Left lung (tissue), 14 donors: ENCODE measurements at places on chromosomes 12 and 14.

DNA sequence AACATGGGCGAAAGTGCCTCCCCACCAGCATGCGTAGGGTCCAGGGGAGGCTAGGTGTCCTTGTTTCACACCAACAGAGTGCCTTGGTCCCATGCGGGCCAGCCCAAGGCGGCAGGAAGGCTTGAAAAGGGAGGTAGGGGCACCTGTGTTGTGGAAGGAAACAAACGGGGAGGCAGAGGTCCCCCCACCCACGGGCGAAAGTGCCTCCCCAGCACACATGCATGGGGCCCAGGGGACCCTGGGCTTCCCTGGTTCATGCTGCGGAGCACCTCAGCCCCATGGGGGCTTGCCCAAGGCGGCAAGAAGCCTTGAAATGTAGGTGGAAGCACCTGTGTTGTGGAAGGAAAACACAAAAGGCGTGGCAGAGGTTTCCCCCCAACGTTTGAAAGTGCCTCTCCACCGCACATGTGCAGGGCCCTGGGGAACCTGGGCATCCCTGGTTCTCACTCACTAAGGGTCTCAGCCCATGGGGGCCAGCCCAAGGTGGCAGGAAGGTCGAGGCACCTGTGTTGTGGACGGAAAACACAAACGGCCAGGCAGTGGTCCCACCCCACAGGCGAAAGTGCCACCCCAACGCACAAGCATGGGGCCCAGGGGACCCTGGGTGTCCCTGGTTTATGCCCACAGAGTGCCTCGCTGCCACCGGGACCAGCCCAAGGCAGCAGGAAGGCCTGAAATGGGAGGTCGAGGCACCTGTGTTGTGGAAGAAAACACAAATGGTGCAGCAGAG, 374.7 kb downstream of the ALG10 start:
- peak; percentile 58 for DNase-seq

DNA sequence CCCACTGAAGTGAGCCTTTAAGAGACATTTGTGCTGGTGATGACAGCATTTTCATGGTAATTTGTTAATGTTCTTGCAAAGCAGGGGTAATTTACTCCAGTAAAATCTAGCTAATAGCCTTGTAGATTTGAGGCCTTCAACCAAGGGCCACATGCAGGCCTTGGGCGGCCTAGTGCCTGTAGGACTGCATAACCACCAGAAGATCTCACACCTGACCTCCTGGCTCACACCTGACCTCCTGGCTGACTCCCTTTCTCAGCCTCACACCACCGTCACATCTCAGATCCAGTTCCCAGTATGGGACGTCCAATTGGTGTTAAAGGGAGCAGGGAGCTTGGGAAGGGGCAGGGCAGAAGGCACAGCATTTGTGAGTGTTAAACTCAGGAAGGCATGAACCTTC, 26.9 kb downstream of the C12orf42 start:
- no peak for DNase-seq

DNA sequence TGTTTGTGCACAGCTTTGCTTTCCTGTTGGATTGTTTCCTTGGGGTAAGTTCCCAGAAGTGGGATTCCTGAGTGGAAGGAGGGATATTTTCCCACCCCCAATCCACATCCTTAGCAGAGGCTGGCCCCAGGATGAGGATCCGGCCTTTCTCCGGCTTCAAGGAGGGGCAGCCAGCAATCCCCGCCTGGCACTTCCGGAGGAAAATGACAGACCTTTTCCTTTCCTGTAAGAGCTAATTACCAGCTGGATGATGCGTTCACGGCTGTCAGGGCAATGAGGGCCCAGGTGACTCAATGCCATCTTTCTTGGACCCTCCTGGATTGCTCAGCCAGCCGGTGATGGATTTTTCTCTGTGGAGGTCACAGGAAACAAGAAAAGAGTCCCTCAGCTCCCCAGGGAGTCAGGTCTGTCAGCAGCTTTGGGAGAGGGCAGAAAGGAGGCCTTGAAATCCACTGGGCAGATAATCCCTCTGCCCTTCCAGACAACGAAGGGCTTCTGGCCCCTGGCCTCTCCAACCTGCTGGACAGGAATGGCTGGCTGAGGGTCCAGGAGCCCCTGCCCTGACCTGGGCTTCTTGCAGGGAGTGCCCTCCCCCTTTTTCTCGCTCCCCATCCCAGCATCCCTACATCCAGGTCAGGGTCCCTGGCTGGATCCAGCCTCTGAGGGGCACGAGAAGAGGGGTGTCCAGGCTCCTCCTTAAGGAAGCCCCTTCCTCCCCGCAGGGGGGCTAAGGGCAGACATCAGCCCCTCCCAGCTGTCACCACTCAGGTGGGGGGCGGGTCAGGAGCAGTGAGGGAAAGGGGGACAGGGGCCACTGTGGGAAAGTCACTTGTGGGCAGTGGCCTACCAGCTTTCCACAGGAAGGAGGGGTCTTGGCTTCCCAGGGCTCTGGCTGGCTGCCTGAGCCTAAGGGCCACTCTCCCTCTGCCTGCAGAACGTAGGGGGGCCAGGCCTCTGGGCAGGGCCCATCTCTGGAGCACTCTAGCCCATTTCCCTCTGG, 16.1 kb upstream of the CCDC85C start:
- no peak for DNase-seq

GRCh38 chr12:105547786-105548185, 217.3 kb downstream of the C12orf75 start:
- DNase-seq = no peak
